Progenitor cell of endocrine pancreas (in vitro differentiated cells): ENCODE measurements at places on chromosomes 7 and 10. TPM values are rescaled to one million over a fixed set of nuclear protein-coding genes. Genes with fewer than 3 reads are reported as not detected.

OR2F1 gene
- not detected in 2 replicates for total RNA-seq

- peak overlapping the region; percentile 22 for H3K27ac ChIP-seq
- H3K4me1 ChIP-seq = peaks cover 31% of the 10 kb centered on the region
- H3K27me3 ChIP-seq = no peaks in the 10 kb centered on the region
- DNase-seq = no peak
- H3K4me3 ChIP-seq = no peak overlapping the region
Observed at GRCh38 chr7:140989068-140989467, 25.7 kb downstream of the MRPS33 start.

OR2A42 gene
- 0.20 TPM in 1 of 2 replicates, not detected in the other for total RNA-seq

DNA sequence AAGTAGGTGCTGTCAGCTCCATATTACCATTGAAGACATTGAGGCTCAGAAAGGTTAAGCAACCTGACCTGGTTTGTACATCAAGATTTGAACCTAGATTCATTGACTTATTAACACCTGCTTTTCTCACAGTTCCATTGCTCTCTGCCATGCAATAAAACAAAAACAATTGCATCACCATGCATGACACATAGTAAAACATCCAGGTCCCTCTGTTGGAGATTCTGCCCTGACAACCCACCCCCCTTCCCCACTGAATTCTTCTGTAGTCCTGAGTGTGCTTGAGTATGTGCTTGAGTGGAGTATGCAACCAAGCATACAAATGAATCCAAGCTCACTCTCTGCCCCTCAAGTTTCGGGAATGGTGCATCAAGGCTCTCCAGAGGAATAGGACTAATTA is 6.0 kb upstream of the LMBR1 start:
- peaks cover 1% of the 10 kb centered on the region for H3K36me3 ChIP-seq
- H3K27ac ChIP-seq = no peak overlapping the region
- no peak overlapping the region for H3K4me3 ChIP-seq
- H3K27me3 ChIP-seq = no peaks in the 10 kb centered on the region

DNMBP gene
- total RNA-seq = 43.8 and 47.5 TPM in 2 replicates

GRCh38 chr10:124267911-124268549 is 150.7 kb downstream of the OAT start:
- H3K4me3 ChIP-seq = no peak overlapping the region
- no peak for DNase-seq
- no peaks in the 10 kb centered on the region for H3K36me3 ChIP-seq
- peaks cover 26% of the 10 kb centered on the region for H3K27me3 ChIP-seq
- H3K4me1 ChIP-seq = no peaks in the 10 kb centered on the region

- H3K27ac ChIP-seq = no peak overlapping the region
- H3K4me1 ChIP-seq = no peaks in the 10 kb centered on the region
- no peak overlapping the region for H3K4me3 ChIP-seq
- no peak for DNase-seq
- no peaks in the 10 kb centered on the region for H3K36me3 ChIP-seq
Observed at GRCh38 chr10:88116971-88117626, 253.7 kb downstream of the PTEN start.

CALCR gene
- total RNA-seq = not detected in 2 replicates

MCU gene
- 63.8 and 66.2 TPM in 2 replicates for total RNA-seq

FAM237B gene
- not detected in 2 replicates for total RNA-seq

SNX10 gene
- total RNA-seq = 9.2 and 10.0 TPM in 2 replicates

GRCh38 chr10:118732245-118733165 is 22.3 kb downstream of the CACUL1 start:
- no peaks in the 10 kb centered on the region for H3K27me3 ChIP-seq
- no peak overlapping the region for H3K4me3 ChIP-seq
- H3K36me3 ChIP-seq = no peaks in the 10 kb centered on the region

GRCh38 chr10:50033481-50033880 is 34.3 kb upstream of the WASHC2A start:
- DNase-seq = no peak
- H3K4me3 ChIP-seq = no peak overlapping the region
- no peaks in the 10 kb centered on the region for H3K36me3 ChIP-seq

DNA sequence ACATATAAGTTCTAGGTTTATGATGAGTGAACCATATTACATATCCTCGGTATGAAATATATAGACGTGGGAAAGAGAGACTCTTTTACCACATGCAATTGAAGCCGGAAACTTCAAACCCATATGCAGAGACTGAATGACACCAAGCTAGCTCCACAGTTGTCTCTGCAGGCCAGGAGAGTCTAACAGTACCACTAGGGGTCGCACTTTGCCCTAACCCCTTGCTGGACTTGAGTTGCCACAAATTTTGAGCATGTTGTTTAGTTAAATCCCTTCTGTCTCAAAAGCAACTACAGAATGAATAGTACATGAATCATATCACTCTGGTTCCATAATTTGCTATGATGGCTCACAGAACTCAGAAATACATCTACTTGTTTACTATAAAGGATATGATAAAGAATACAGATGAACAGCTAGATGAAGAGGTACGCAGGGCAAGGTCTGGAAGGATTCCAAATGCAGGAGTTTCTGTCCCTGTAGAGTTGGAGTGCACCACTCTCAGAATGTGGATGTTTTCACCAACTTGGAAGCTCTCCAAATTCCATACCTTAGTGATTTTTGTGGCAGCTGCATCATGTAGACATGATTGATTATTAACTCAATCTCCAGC is 112.4 kb upstream of the YAE1 start:
- no peak overlapping the region for H3K4me3 ChIP-seq
- DNase-seq = peak; percentile 18
- H3K27me3 ChIP-seq = no peaks in the 10 kb centered on the region
- H3K27ac ChIP-seq = no peak overlapping the region

DNA sequence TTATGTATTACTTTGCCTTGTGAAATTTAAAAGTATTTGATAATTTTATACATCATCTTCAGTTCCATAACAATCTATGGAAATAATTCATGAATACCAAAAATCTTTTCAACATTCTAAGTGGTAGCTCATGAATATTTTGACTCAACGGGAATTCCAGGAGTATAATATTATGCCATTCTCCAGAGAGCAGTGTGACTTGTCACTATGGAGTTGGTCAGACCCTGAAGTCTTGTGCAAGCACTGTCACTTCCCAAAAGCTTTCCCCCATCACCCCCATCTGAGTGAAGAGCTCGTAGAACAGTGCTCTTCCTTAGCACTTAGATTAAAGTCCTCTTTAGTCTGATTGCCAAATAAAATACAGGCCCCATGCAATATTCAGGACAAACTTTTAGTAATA is 29.4 kb upstream of the CCNJ start:
- H3K4me1 ChIP-seq = peaks cover 7% of the 10 kb centered on the region
- H3K27me3 ChIP-seq = no peaks in the 10 kb centered on the region
- no peak for DNase-seq
- H3K27ac ChIP-seq = no peak overlapping the region

DNA sequence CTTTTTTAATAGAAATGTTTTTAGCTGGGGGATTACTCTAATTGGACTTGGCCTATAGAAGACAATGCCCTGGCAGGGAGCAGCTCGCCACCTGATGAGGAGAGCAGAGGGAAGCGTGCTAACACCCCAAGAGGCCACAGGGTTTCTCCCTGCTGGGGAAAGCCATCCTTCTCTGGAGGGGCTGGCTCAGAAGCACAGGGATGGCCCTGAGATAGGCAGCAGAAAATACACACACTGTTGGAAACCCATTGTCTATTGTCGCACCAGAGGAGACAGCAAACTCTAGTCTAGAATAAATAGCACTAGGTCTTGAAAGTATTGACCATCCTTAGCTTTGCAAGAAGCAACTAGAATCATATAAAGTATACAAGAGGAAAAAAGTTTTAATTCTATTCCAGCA is 5.4 kb downstream of the COBL start:
- no peak for DNase-seq
- H3K27me3 ChIP-seq = peaks cover 28% of the 10 kb centered on the region
- H3K27ac ChIP-seq = no peak overlapping the region

GRCh38 chr10:72223743-72224101 is 7.6 kb upstream of the ASCC1 start:
- no peak overlapping the region for H3K27ac ChIP-seq
- H3K36me3 ChIP-seq = peaks cover 10% of the 10 kb centered on the region
- H3K27me3 ChIP-seq = no peaks in the 10 kb centered on the region
- no peak for DNase-seq
- H3K4me1 ChIP-seq = peaks cover 6% of the 10 kb centered on the region

TSPAN12 gene
- 23.2 and 25.3 TPM in 2 replicates for total RNA-seq

DNA sequence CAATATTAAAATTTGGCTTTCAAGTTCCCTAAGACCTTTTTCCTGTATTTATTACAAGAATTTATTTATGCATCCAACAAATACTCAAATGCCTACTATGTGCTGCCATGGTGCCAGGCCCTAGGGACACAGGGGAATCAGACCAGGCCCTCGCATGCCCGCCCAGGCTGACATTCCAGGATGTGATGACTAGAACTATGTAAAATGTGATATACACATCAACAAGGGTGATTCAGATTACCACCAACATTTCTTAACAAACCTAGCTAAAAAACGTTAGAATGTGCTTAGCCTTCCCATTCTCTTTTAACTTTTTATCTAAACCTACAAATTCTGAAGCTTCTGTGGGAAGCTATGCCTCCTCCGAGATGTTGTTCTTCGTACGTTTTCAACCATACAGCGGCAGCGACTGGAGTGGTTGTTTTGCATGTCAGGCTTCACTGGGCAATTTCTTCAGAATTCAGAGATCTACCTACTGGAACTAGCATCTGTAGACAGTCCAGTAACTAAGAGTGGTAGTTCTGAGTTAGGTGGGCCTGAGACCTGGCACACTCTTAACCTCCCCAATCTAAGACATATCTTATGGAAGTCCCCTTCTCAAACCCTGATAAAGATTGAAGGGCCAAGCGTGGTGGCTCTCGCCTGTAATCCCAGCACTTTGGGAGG is 22.1 kb downstream of the GNA12 start:
- peaks cover 34% of the 10 kb centered on the region for H3K4me1 ChIP-seq
- H3K27me3 ChIP-seq = no peaks in the 10 kb centered on the region
- no peak overlapping the region for H3K4me3 ChIP-seq
- H3K27ac ChIP-seq = peak overlapping the region; percentile 50
- DNase-seq = no peak

GRCh38 chr10:69438536-69439349 is 12.5 kb upstream of the TSPAN15 start:
- DNase-seq = no peak
- H3K27ac ChIP-seq = peak overlapping the region; percentile 13
- peaks cover 8% of the 10 kb centered on the region for H3K4me1 ChIP-seq

GRCh38 chr7:69464035-69464434 is 134.2 kb upstream of the AUTS2 start:
- no peak for DNase-seq
- no peak overlapping the region for H3K4me3 ChIP-seq
- no peaks in the 10 kb centered on the region for H3K4me1 ChIP-seq
- H3K27me3 ChIP-seq = peaks cover 3% of the 10 kb centered on the region

DNA sequence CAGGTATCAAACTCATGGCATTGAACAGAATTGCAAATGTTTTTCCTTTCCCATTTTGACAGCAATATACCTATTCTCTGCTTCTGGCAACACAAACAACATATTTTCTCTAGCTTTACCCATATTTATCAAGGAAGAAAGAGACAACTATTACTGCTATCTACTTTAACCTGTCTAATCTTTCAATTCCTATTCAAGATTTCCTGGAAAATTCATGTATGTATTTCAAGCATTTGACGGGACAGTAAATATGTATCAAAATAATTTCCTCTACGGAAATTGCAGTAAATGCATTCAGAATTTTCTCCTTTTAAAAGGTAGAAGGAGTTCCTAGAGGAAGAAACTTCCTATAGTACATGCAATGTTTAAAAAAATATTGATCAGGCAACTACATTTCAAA is 179.3 kb upstream of the LRRN3 start:
- DNase-seq = no peak
- no peak overlapping the region for H3K27ac ChIP-seq
- H3K36me3 ChIP-seq = no peaks in the 10 kb centered on the region
- no peaks in the 10 kb centered on the region for H3K27me3 ChIP-seq

DNA sequence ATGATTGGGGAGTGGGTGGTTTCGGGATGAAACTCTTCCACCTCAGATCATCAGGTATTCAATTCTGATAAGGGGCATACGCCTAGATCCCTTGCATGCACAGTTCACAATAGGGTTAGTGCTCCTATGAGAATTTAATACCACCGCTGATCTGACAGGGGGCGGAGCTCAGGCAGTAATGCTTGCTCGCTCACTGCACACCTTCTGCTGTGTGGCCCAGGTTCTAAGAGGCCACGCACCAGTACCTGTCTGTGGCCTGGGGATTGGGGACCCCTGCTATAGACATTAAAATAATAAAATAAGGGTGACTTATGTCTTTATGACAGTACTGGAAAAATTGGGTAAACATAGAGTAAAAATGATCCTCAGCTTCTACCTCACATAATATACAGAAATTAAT is 66.1 kb downstream of the SAMD9 start:
- H3K27ac ChIP-seq = no peak overlapping the region
- H3K27me3 ChIP-seq = peaks cover 12% of the 10 kb centered on the region
- DNase-seq = no peak

GRCh38 chr10:78864761-78865537 is 203.8 kb upstream of the ZMIZ1 start:
- no peak for DNase-seq
- no peaks in the 10 kb centered on the region for H3K4me1 ChIP-seq
- no peaks in the 10 kb centered on the region for H3K36me3 ChIP-seq
- H3K27ac ChIP-seq = no peak overlapping the region
- H3K27me3 ChIP-seq = peaks cover 49% of the 10 kb centered on the region

TAS2R4 gene
- 2.4 and 3.7 TPM in 2 replicates for total RNA-seq

DNA sequence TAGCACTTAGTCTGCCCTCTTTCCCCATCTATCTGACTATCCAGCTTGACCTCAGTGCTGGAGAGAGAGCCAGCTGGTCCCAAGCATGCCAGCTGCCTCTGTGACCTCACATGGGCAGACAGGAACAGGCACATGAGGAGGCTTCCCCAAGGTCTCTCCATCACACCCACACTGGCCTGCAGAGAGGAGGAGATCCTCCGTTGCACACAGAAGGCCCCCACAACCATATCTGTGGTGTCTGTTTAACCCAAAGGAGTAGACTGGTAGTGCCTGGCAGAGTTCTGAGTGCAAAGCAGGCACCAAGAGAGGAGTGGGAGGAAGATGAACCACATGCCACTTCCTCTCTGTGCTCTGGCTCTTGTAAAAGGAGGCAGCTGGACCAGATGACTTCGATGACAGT is 4.8 kb upstream of the ANK3 start:
- no peaks in the 10 kb centered on the region for H3K27me3 ChIP-seq
- H3K27ac ChIP-seq = no peak overlapping the region
- H3K36me3 ChIP-seq = no peaks in the 10 kb centered on the region
- peaks cover 12% of the 10 kb centered on the region for H3K4me1 ChIP-seq

DNA sequence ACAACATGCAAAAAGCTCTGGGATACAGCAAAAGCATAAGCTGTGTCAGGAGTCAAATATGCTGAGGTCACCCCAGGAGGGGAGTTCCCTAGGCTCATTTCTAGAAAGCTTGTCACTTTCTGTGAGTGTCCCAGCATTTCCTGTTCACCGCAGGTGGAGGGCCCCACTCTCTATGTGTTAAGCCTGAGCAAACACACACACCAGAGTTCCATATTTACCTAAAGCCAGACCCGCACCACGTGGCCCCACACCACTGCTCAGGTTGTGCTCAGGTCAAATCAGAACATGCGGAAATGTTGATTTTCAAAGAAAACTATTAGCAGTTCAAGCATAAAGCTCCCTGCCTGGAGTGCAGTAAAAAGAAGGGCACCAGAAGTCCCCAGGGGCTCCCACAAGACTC is 259.6 kb upstream of the PPP2R2D start:
- H3K4me3 ChIP-seq = peak overlapping the region; percentile 40
- peaks cover 2% of the 10 kb centered on the region for H3K36me3 ChIP-seq
- no peaks in the 10 kb centered on the region for H3K27me3 ChIP-seq
- DNase-seq = no peak
- H3K4me1 ChIP-seq = peaks cover 18% of the 10 kb centered on the region

- no peak for DNase-seq
- peaks cover 9% of the 10 kb centered on the region for H3K27me3 ChIP-seq
- no peaks in the 10 kb centered on the region for H3K36me3 ChIP-seq
- no peaks in the 10 kb centered on the region for H3K4me1 ChIP-seq
Observed at GRCh38 chr10:6958711-6959110, 378.6 kb upstream of the PRKCQ start.

MYL10 gene
- total RNA-seq = not detected in 2 replicates

MEPCE gene
- 34.6 and 35.4 TPM in 2 replicates for total RNA-seq
